ENCODE measurements at places on chromosomes 2 and 18. TPM values are rescaled to one million over a fixed set of nuclear protein-coding genes. Genes with fewer than 3 reads are reported as not detected.

GRCh38 chr2:101619191-101619591 lies 78.3 kb upstream of the MAP4K4 start:
- DNase-seq = peak; percentile 24

GRCh38 chr18:55587418-55588110 lies 428 bp downstream of the TCF4 start:
- no peak for DNase-seq

- DNase-seq = peak; percentile 12
Observed at GRCh38 chr2:135904341-135904989, 28.2 kb upstream of the MCM6 start.

GRCh38 chr2:186949726-186950256 lies 100.8 kb upstream of the ZSWIM2 start:
- DNase-seq = no peak

- DNase-seq = no peak
Observed at GRCh38 chr2:117692001-117692763, 122.3 kb upstream of the DDX18 start.

- no peak for DNase-seq
Observed at GRCh38 chr18:57834616-57835015, 31.5 kb upstream of the ATP8B1 start.

GRCh38 chr2:127674241-127675209 lies 805 bp downstream of the LIMS2 start:
- DNase-seq = no peak

- no peak for DNase-seq
Observed at GRCh38 chr2:234060236-234060635, 9.7 kb downstream of the SPP2 start.

DNA sequence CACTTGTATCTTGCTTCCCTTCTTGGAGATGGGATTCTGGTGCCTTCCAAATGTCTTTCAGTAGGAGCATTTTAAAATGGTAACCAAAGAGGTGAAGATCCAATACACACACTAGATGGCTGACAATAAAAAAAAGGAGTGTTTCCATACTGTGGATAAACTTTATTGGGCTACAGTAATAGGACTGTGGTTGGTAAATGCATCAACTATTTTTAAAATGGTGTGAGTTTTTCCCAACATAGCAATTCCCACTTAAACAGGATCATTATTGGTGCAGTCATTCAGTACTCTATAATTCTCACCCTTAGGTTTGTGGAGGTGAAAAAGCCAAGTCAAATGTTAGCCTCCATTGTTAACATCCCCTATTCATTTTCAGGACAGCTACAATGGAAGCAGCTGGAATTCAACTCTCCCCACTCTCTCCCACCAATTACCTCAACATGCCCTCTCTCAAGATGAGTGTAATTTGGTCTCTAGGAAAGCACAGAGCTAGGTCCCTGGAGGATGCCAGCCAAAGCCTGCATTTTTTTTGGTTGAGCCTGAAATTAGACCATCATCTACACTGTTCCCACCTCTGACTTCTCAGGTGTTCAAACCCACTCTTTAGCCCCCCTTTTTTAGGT lies 273.3 kb downstream of the TCF4 start:
- DNase-seq = no peak

DNA sequence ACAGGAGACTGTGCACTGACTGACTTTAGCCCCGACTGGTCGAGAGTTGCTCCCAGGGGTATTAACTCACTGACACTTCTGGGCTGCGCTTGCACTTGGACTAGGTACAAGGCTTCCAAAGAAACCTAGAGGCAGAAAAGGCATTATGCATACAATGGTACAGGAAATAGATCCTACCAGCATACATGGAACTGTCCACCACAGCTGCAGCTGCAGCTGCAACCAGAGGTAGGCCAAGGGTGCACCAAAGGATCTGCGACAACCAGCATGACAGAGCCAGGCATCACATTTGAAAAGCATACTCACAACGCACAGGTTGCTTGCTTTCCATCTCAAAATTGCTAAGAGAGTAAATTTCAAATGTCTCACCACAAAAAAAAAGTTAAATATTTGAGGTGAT lies 22.6 kb upstream of the PGAP1 start:
- DNase-seq = no peak

DNA sequence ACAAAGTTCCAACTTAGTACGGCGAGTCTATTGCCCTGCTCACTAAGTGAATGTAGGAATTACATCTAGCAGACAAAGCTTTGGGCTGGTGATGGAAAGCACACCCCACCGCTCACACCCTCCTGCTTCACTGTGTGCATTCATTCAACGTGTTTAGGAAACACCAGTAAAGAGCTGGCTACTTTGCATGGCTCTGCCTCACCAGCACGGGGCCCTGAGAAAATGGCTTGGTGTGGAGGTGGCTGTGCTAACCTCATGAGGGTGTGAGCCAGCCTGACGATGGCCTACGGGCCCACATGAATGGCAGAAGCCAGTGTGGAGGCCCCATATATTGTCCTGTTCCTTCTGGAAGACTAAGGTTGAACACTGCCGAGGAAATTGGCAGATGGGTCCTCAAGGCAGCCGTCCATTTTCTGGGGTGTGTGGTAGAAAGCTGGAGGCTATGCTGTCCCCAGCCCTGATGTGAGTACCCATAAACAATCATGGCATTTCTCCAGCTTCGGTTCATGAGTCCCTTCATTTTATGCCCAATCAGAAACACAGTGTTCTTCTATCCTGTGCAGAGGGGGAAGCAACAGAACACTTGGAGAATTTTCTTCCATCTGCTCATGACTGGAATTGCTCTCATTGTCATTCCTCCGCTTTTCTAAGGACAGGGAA lies 269.4 kb downstream of the PHLPP1 start:
- no peak for DNase-seq

- DNase-seq = peak; percentile 49
Observed at GRCh38 chr2:98473995-98474780, 29.5 kb downstream of the INPP4A start.

- DNase-seq = no peak
Observed at GRCh38 chr2:101160454-101160853, 9.3 kb upstream of the TBC1D8 start.

- DNase-seq = no peak
Observed at GRCh38 chr2:101658387-101658786, 39.1 kb upstream of the MAP4K4 start.

- DNase-seq = no peak
Observed at GRCh38 chr2:80028584-80028983, 276.0 kb downstream of the LRRTM1 start.

GRCh38 chr2:231668981-231669380 lies 39.3 kb upstream of the PTMA start:
- no peak for DNase-seq

GRCh38 chr2:174122185-174122584 lies 126.1 kb downstream of the OLA1 start:
- DNase-seq = no peak

POTEF gene
- total RNA-seq = under 0.01 TPM

QPCT gene
- total RNA-seq = 2.4 TPM

FOXD4L1 gene
- total RNA-seq = 0.27 TPM

VWC2L gene
- under 0.01 TPM for total RNA-seq

GALNT5 gene
- total RNA-seq = 0.27 TPM

INHBB gene
- under 0.01 TPM for total RNA-seq

EFEMP1 gene
- total RNA-seq = 0.27 TPM

AKAIN1 gene
- total RNA-seq = not detected

EGR4 gene
- total RNA-seq = 0.54 TPM

Data from hematopoietic multipotent progenitor cell (in vitro differentiated cells).